Thoracic aorta (tissue), 2 donors: ENCODE measurements at places on chromosomes 12 and 14. TPM values are rescaled to one million over a fixed set of nuclear protein-coding genes. Genes with fewer than 3 reads are reported as not detected.

LIN7A gene
- total RNA-seq, result 5.8 TPM

EXOC3L4 gene
- total RNA-seq, result not detected

GRCh38 chr14:105144026-105144665, 24.4 kb downstream of the JAG2 start:
- DNase-seq, result no peak

- no peak for DNase-seq
These were observed 618.1 kb downstream of the MED13L start for GRCh38 chr12:115659422-115659821.

GRCh38 chr14:96772929-96773328, 24.3 kb upstream of the VRK1 start:
- no peak for DNase-seq
